Endothelial cell of umbilical vein (primary cell): ENCODE measurements at places on chromosomes 2 and 18. TPM values are rescaled to one million over a fixed set of nuclear protein-coding genes. Genes with fewer than 3 reads are reported as not detected.

The RGPD4 gene
- total RNA-seq = 0.09 TPM in 1 of 2 replicates, not detected in the other

The TUBB8B gene
- 1.1 TPM in 1 of 2 replicates, not detected in the other for total RNA-seq

The DGUOK gene
- total RNA-seq = 51.8 and 58.8 TPM in 2 replicates

The NOSTRIN gene
- total RNA-seq = 0.75 TPM in 1 of 2 replicates, not detected in the other

The GKN1 gene
- not detected in 2 replicates for total RNA-seq

GRCh38 chr2:99836690-99837605 is 305.4 kb downstream of the AFF3 start:
- no peak overlapping the region for H3K4me3 ChIP-seq
- no peaks in the 10 kb centered on the region for H3K4me1 ChIP-seq
- H3K27me3 ChIP-seq = peaks cover 4% of the 10 kb centered on the region
- DNase-seq = no peak
- H3K27ac ChIP-seq = no peak overlapping the region

GRCh38 chr2:27261241-27261925 is 1.5 kb downstream of the SLC30A3 start:
- H3K27me3 ChIP-seq = peaks cover 15% of the 10 kb centered on the region
- no peak for DNase-seq
- H3K36me3 ChIP-seq = no peaks in the 10 kb centered on the region
- peaks cover 22% of the 10 kb centered on the region for H3K4me1 ChIP-seq
- H3K4me3 ChIP-seq = no peak overlapping the region

DNA sequence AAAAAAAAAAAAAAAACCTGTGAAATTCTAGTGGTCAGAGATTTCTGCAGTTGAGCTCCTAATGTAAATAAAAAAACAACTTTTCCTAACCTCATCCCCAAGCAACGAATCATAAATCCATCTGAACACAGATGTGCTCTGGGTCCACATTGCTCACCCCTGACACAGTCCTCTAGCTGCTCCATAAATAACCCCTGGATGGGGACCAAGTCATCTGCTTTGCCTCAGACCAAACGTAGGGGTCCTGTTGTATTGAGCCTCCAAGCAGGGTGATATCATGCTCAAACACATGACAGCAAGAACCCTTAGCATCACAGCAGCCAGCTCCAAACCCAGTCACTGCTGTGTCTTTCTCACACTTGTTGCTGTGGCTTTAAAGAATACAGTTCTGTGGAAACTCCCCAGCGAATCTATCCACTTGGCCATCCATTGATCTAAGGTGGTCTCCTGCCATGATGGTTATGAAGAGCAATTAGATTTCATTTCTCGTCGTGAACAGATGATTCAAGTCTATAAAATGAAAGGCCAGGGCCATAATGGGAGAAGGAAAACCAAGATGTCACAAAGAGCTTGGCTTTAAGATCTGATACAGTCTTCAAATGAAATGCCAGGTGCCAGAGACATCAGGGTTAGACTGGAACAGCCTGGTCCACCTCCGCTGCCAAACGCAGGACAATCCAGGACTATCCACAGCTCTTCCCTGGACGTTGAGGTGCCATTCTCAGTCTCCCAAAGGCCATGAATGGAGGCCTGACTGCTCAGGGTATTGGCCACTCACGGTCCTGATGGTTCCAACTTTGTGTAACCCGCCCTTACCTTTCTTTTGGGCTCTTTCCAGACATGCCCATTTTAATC is 39.0 kb downstream of the TBC1D8 start:
- H3K36me3 ChIP-seq = no peaks in the 10 kb centered on the region
- peaks cover 18% of the 10 kb centered on the region for H3K4me1 ChIP-seq
- no peak overlapping the region for H3K27ac ChIP-seq
- no peak overlapping the region for H3K4me3 ChIP-seq
- no peaks in the 10 kb centered on the region for H3K27me3 ChIP-seq

DNA sequence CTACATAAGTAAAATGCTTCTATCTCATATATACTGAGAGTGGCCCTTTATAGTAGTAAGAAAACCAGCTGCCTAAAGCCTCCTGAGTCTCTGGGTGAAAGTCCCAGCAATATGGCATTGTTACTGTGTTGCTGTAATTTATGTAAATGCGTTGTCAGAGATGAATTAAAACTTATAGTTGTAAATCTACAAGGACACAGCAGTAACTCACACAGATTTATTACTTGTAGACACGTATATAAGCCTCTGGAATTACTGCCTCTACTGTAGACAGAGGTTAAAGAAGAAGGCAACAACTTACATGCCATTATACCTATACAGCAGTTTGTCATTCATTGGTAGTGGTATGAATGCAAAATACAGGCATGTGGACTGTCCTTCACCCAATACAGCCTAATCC is 169.1 kb upstream of the BOD1L2 start:
- no peaks in the 10 kb centered on the region for H3K27me3 ChIP-seq
- H3K4me1 ChIP-seq = no peaks in the 10 kb centered on the region
- no peak overlapping the region for H3K4me3 ChIP-seq
- H3K36me3 ChIP-seq = no peaks in the 10 kb centered on the region
- no peak overlapping the region for H3K27ac ChIP-seq

- no peak overlapping the region for H3K27ac ChIP-seq
- no peak overlapping the region for H3K4me3 ChIP-seq
- no peak for DNase-seq
These were observed 1565.9 kb downstream of the SUCLG1 start for GRCh38 chr2:82893190-82893589.

DNA sequence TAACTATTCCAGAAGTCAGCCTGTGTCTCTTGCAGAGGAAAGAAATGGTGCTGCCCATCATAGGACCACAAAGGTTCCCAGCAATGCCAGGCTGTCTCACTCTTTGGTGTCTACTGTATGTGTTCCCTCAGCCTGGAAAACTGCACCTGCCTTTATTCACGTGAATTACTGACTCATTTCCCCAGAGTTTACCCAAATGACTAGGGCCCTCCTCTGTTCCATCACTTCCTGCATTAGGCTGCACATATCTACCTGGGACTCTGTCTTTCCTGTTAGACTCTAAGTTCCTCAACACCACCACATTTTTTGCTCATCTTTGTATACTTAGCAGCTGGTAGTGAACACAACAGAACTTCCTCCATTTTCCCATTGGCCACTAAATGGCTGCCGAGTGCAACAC is 188.3 kb downstream of the FHOD3 start:
- H3K4me1 ChIP-seq = no peaks in the 10 kb centered on the region
- no peaks in the 10 kb centered on the region for H3K36me3 ChIP-seq
- H3K27ac ChIP-seq = no peak overlapping the region
- H3K27me3 ChIP-seq = no peaks in the 10 kb centered on the region
- H3K4me3 ChIP-seq = no peak overlapping the region

DNA sequence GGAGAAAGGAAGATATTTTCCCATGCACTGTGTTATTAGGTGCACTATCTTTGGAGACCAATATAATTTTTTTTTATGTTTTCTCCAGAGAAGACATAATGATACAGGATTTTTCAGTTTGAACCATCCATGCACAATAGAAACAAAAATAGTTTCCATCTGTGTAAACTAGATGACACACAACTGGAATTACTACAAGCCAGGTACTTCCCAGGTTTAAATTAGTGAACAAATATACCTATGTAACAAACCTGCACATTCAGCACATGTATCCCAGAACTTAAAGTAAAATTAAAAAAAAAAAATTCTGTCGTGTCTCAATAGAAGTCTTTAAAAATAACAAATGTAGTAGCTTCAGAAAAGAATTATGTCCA is 1616.8 kb upstream of the ACVR2A start:
- DNase-seq = no peak
- no peaks in the 10 kb centered on the region for H3K36me3 ChIP-seq
- H3K4me1 ChIP-seq = no peaks in the 10 kb centered on the region
- H3K27ac ChIP-seq = no peak overlapping the region
- H3K27me3 ChIP-seq = no peaks in the 10 kb centered on the region
- no peak overlapping the region for H3K4me3 ChIP-seq

DNA sequence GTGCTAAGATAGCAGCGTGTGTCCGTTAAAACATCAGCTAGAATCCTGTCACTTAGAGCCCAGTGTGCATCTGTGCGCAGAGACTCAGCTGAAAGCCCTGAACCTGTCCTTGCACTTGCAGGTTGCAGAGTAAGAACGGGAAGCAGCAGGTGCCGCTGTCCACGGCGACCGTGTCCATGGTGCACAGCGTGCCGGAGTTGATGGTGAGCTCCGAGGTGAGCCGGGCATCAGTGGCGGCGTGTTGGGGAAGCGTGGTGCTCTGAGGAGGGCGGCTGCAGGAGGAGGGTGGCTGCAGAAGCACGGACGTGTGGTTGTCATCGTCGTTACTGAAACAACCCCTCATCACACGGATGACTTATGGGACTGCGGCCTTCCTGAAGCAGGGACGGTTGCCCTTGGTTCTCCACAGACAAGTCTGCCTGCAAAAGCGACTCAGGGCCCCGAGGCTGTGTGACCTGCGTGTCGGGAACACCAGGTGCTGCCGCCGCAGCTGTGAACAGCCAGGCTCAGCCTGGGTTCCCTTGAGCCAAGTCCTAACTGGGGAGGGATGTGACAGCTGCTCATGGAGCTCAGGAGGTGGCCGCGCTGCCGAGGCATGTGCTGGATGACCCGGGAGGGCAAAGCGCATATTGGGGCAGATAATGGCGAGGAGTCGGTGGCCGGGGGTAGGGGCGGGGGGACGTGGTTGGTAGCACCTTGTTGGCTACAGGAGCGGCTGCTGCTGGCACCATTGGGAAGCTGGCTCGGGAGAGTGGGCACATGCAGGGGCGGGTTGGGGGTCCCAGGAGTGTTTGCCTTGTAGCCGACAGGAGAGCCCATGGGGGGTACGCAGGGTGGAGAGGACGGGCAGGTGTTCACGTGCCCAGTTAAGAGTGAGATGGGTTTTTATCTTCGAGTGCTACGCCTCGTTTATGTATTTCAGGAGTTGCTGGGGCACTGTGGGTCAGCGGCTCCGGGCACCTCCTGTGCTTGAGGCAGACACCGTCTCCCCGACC is 16.6 kb downstream of the CTDP1 start:
- no peaks in the 10 kb centered on the region for H3K4me1 ChIP-seq
- DNase-seq = no peak
- peaks cover 28% of the 10 kb centered on the region for H3K36me3 ChIP-seq
- no peak overlapping the region for H3K27ac ChIP-seq

DNA sequence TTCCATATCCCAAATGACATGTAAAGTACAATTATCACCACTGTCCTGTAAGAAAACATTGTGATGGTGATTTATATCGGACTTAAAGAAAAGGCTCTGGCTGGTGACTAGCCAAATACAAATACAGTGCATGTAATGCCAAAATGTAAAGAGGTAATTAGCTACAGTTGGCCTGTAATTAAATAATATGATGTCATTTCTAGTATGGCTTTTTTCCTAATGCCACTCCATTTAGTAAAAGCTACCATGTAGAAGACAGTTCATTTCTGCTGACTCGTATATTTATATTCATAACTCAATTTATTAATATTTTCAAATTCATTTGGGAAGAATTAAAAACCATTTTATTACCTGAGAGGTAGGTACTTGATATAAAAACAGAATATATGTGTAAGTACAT is 815.7 kb downstream of the ERBB4 start:
- no peaks in the 10 kb centered on the region for H3K27me3 ChIP-seq
- H3K4me1 ChIP-seq = no peaks in the 10 kb centered on the region
- no peak for DNase-seq
- H3K27ac ChIP-seq = no peak overlapping the region

GRCh38 chr2:129118296-129118695 is 799.6 kb upstream of the HS6ST1 start:
- H3K27ac ChIP-seq = no peak overlapping the region
- DNase-seq = no peak
- no peaks in the 10 kb centered on the region for H3K4me1 ChIP-seq
- H3K27me3 ChIP-seq = no peaks in the 10 kb centered on the region
- H3K4me3 ChIP-seq = no peak overlapping the region
- H3K36me3 ChIP-seq = no peaks in the 10 kb centered on the region

DNA sequence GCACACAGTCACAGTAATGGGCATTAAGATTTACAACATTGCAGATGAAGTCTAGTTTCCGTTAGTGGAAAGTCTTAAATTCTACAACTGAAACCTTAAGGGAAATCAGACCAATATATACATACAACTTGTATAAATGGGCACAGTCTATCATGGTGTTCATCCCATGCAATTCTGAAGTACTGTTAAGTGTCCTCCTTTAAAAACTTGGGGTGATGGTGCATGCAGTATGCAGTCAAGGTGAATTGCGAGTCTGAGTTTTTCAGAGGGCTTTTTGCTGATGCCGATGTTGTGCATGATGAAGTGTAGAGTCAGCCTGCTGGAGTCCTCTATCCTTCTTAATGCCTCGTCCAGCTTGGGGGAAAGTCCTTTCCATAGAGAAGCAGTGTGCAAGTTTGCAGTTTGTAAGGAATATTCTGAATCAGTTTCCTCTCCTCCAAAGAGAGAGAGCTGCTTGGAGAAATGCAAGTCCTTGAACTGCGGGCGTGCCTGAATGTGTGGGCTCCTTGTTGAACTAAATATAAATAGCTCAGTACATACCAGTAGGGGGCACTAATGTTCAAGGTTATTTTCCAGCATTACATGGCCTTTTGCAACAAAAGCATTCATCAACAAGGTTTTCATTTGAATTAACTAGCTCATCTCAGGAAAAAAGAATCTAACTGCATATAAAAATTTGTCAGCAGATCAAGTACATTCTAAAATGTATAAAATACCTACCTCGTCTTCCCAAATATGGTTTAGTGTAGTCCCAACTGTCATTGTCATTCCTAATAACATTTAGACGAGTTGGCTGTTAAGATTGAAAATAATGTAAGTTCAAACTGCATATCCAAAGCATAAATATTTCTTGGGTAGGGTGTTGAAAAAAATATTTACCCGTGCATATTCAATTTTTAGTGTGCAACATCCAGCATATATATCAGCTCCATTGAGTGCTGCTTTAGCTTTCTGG is 21.3 kb downstream of the HNRNPLL start:
- no peaks in the 10 kb centered on the region for H3K27me3 ChIP-seq
- H3K4me3 ChIP-seq = no peak overlapping the region
- H3K27ac ChIP-seq = no peak overlapping the region
- peaks cover 2% of the 10 kb centered on the region for H3K36me3 ChIP-seq

GRCh38 chr2:114515882-114516281 is 73.4 kb downstream of the DPP10 start:
- no peaks in the 10 kb centered on the region for H3K27me3 ChIP-seq
- no peaks in the 10 kb centered on the region for H3K36me3 ChIP-seq
- no peak overlapping the region for H3K4me3 ChIP-seq
- DNase-seq = no peak
- no peaks in the 10 kb centered on the region for H3K4me1 ChIP-seq
- no peak overlapping the region for H3K27ac ChIP-seq

- no peaks in the 10 kb centered on the region for H3K36me3 ChIP-seq
- no peaks in the 10 kb centered on the region for H3K27me3 ChIP-seq
- no peak for DNase-seq
- H3K4me1 ChIP-seq = no peaks in the 10 kb centered on the region
- H3K27ac ChIP-seq = no peak overlapping the region
These were observed 7.8 kb downstream of the FRZB start for GRCh38 chr2:182858671-182859070.

DNA sequence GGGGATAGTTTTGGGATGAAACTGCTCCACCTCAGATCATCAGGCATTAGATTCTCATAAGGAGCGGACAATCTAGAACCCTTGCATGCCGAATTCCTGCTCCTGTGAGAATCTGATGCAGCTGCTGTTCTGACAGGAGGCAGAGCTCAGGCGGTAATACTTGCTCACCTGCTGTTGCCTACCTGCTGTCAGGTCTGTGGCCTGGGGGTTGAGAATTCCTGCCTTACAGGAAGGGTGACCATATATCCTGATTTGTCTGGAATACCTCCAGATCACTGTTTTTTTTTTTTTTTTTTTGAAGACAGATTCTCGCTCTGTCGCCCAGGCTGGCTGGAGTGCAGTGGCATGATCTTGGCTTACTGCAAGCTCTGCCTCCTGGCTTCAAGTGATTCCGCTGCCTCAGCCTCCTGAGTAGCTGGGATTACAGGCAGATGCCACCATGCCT is 21.7 kb downstream of the ACSL3 start:
- peaks cover under 1% of the 10 kb centered on the region for H3K36me3 ChIP-seq
- H3K27me3 ChIP-seq = no peaks in the 10 kb centered on the region
